GM23248 (cell line): ENCODE measurements at places on chromosomes 12 and 14.
A peak's percentile ranks its signal among the peaks of the same experiment; 100 is the strongest.

DNA sequence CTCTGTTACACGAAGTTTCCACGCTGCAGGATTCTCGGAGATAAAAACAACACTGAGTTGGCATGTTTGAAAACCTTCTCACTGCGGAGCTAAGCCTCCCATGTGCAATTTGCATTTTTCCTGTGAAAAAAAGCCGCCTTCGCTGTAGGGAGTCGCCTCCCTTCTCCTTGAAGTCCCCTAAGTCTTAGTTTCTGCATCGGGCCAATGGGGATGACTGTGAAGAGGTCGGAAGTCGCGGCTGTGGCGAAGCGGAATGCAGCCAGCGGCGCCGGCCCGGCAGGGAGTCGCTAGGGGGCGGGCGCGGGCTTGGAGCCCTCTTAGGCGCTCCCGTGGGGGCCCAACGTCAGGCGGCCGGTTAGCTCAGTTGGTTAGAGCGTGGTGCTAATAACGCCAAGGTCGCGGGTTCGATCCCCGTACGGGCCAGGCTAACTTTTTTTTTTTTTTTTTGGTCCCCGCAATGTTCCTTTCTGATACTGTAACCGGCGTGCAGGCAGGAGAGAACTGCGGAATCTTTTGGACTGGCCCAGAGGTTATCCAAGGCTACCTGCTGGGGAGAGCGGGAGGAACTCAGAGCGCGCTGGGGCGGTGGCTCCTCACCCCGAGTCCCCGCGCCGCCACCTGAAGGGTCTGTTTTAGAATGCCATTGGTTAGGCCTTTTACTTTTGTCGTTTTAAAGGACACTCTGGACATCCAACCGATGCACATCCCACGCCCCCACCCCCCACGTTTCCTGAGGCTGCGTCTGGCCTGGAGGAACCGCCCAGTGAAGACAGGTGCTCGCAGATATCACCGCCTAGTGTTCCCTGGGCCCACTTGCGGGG, 2.6 kb upstream of the ZNF839 start:
- DNase-seq = peak; percentile 97

DNA sequence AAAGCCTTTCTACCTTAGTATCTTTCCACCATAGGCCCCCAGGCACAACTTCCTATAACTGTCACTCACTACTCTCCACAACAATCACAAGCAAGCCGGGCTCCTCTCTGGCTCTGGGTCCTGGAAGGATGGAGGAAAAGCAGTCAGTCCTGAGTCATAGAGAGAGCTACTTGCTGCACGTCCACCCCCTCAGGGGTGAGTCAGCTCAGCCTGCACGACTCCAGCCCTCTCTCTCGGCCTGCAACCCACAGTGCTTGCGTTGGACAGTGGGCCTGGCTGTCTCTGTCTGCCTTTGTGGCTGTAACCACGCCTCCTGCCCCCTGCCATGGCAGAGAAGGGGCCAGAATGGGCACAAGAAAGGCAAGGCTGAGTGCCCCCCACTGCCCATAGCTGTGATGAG, 154.1 kb upstream of the FKBP4 start:
- DNase-seq = peak; percentile 99

GRCh38 chr12:123064885-123065619, 84.6 kb downstream of the ARL6IP4 start:
- DNase-seq = no peak

DNA sequence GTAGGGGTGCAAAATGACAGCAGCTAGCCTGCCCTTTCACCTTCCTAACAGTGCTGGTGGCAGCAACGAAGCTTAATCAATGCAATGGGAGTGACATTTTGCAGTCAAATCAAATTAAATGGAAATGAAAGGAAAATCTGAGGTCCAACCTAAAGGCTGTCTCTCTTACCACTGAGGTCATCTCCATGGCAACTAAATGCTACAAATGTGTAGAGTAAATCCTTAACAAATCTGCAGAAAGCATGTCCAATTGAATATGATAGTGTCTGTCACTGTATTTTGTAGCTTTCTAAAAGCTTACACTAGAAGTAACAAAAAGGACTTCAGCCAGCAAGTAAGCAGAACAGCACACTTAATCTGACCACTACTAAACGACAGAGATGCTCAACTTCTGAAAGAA, 488.8 kb downstream of the BCAT1 start:
- DNase-seq = no peak

GRCh38 chr12:130013771-130014484, 110.1 kb upstream of the TMEM132D start:
- DNase-seq = peak; percentile 65

DNA sequence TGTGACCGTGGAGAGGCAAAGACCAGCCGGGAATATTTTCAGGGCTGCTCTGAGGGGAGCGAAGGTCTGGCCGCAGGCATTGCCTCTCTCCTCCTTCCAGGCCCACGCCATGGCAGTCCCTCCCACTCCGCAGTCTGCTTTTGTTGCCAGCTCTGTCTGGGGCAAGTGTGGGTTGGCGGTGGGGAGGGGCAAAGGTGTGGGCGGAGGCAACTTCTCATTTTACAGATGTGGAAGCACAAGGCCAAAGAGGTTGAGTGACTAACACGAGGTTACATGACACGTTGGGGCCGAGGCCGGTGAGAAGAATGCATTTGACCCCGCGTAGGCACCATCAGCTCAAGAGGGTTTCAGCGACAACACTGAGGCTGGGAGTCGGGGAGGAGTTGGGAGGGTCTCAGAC, 6.1 kb upstream of the FAIM2 start:
- DNase-seq = no peak
